Renal cortex interstitium (tissue), 15 donors: ENCODE measurements at places on chromosomes 6 and 20. TPM values are rescaled to one million over a fixed set of nuclear protein-coding genes. Genes with fewer than 3 reads are reported as not detected.
A peak's percentile ranks its signal among the peaks of the same experiment; 100 is the strongest.

- no peak for DNase-seq
These were observed 4.1 kb downstream of the HLA-C start for GRCh38 chr6:31267651-31268368.

GRCh38 chr6:40958738-40959137 lies 80.3 kb downstream of the UNC5CL start:
- DNase-seq: no peak

PAX1 gene
- 0.26 TPM for polyA plus RNA-seq

DNA sequence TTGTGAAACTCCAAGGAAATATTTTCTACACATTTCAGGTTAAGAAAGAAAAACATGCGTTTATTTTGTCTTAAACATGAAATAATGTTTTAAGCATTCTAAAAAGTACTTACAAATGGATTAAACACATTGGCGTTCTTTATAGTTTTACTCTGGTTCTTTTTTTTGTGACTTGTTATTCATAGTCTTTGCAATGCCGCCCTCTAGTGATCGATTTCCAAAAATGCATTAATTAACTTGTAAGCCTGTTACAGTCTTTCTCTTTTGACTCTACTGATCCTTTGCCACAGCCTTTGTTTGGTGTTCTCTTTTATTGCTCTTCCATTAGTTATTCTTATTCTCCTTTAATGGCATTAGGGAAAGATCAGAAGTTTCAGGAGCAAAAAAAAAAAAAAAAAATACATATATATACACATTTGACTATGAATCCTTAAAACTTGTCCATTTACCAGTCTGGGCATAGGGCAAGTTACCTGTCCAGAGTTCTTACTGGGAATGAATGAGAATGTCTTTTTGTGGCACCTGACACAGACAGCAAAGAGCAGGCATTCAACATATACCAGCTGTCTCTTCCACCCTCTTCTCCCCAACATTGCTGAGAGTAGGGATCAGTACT lies 59.9 kb downstream of the MACROD2 start:
- DNase-seq: peak; percentile 47

GRCh38 chr20:20498076-20498861 lies 130.4 kb downstream of the INSM1 start:
- DNase-seq: no peak

TRIM38 gene
- 9.4 TPM for polyA plus RNA-seq

NOX3 gene
- 1.7 TPM for polyA plus RNA-seq

BIRC7 gene
- 2.6 TPM for polyA plus RNA-seq

CST4 gene
- polyA plus RNA-seq: not detected

DNA sequence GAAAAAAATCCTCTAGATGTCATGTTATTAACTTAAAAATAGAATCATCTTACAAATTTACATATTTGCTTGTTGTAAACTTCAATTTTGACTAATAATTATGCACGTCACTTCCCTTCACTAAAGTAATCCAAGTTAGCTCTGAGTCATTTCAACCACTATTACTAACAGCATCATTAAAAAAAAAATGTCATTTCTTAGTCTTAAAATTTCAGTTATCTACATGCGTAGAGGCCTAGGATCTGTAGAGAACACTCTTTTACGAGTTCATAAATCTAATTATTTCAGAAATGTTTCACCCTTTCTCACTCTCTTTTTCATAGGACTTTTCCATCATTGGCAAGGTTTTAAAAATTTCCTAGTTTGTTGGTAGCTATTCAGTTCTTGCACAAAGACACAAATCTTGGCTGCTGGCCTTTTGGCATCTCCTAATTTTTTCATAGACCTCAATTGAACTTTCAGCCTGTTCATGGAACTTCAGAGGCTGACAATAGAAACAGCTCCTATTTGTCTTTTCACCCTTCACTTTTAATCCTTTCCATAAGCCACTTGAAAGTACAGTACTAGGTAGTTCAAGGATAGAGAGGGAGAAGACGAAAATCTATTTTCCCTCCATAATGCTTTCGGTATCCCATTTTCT lies 61.5 kb downstream of the OGFRL1 start:
- DNase-seq: no peak

GRCh38 chr6:45566882-45567281 lies 189.1 kb upstream of the SUPT3H start:
- no peak for DNase-seq

DNA sequence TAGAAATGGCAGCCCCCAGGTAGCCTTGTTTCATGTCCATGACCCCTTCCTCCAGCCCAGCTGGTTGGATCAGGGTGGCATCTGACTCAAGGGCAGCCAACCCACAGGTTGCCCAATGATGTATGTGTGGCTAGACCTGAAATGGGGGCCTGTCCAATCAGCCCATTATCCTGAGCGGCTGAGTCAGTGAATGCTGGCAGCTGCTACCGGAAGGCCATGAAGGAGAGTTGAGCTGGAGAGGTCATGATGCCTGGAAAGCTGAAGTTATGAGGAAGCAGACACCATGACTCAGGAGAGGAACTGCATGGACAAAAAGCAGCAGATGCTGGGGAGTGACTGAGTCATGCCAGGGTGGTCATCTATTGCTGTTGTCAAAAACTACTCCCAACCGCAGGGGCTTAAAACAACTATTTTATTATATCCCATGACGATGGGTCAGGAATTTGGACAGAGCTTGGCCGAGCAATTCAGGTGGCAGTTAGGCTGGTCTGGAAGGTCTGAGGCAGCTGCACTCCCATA lies 67.3 kb downstream of the MDGA1 start:
- DNase-seq: no peak

NKAIN4 gene
- polyA plus RNA-seq: 41.3 TPM

SIM1 gene
- 21.2 TPM for polyA plus RNA-seq

STMND1 gene
- 0.33 TPM for polyA plus RNA-seq

- no peak for DNase-seq
These were observed 80.6 kb downstream of the F13A1 start for GRCh38 chr6:6239598-6240581.

DNA sequence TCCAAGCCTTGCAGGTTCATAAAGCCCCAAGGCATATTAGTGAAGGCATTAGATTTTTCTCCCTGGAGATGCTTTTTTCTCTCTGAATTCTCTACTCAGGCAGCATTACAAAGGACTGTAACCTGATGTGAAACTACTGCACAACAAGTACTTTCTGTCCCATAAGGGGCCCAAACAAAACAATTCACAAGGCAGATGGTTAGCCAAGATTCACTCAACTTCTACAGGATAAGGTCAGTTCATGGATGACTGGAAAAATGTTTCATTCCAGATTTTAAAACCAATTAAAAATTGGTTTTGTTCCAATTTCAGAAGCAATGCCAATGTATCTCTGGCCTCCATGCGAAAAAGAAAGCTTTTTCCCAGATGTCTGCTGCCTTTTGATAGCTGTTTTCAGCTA lies 181.8 kb downstream of the KHDC1L start:
- no peak for DNase-seq

MDN1 gene
- polyA plus RNA-seq: 39.1 TPM

TP53TG5 gene
- 1.6 TPM for polyA plus RNA-seq

NRM gene
- 35.2 TPM for polyA plus RNA-seq

DNA sequence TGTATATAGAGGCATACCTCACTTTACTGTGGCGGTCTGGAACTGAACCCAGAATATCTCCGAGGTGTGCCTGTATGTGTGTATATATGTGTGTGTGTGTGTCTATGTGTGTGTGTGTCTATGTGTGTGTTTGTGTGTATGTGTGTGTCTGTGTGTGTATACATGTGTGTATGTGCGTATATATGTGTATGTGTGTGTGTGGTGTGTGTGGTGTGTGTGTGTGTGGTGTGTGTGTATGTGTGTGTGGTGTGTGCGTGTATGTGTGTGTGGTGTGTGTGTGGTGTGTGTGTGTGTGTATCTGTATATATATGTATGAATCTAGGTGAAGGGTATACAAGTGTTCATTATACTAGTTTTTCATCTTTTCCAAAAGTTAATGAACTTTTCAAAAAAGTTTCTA lies 4.2 kb upstream of the NPEPL1 start:
- DNase-seq: no peak

DNA sequence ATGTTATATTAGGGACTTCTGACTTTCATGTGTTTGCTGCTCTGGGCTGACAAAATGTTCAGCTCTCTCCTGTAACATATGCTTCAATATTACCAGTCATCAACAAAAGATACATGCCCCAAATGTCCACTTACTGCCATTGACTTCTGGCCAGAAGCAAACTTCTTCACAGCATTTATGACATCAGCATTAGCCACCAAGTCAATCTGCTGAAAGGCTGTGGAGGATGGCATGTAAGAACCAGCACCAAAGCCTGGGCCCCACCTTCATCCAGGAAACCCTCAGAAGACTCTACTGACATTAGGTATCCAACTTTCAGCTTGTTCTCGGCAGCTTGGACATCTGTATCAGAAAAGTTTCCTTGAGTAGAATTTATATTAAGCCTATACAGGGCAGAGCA lies 595.5 kb downstream of the COL12A1 start:
- DNase-seq: no peak

- no peak for DNase-seq
These were observed 138.0 kb downstream of the FUT9 start for GRCh38 chr6:96153775-96154174.

HSPA1A gene
- 121 TPM for polyA plus RNA-seq

DNA sequence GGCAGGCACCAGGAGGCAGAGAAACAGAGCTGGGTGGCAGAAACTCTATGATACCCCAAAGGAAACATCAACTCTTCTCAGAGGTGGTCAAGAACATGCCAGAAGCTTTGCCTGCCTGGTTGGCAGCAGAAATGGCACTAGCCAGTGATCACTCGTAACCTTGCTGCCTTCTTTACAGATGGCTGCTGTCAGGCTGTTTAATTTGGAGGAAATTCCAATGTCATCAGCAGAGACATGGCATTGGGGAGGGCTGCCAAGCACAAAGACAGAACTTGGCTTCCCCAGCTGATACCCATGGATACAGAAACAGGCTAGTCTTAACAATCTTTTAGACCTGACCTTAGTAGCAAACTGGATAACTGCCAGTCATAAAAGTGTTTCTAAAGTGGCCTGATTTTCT lies 153.6 kb downstream of the GMPR start:
- no peak for DNase-seq

DNA sequence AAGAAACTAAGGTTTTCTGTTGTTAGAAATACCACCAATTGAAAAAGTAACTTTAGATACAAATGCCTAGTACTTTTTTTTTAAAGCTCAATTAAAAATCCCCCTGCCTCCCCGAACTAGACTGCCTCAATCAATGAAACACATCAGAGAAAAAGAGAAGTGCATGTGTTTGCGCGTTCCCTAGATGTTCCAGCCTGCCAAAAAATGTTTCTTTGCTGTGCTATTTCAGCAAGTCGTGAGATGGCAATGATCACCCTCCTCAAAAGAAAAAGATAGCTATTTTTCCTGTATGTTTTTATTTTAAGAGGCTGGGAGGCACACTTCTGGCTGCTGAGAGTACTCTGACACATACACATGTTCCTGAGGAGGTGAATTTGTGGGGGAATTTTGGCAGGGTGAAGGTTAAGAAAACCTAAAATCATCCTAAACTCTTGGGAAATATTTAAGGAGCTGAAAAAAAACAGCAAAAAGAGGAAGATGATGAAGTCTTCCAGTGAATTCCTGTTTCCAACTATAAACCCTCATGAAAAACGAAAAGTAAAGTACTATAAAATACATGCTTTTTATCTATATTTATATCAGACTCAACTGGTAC lies 114.8 kb downstream of the HIVEP2 start:
- no peak for DNase-seq

GRCh38 chr20:58137651-58138265 lies 90.7 kb downstream of the ANKRD60 start:
- DNase-seq: no peak

- no peak for DNase-seq
These were observed 27.3 kb upstream of the SLC9A8 start for GRCh38 chr20:49785149-49785851.

DNA sequence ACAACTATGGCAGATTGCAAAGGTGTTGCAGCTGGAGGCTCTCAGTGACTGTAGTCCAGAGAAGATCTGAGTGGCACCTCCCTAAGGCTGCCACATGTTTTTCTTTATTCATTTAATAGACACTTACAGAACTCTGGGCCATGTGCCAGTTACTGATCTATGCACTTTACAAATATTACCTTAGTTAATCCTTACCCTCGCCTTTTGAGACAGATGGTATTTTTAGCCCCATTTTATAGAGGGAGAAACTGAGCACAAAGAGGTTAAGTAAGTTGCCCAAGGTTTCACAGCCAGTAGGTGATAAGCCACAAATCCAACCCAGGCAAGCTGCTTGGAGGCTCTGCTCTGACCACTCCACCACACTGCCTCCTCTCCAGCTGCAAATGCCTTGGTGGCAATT lies 6.5 kb upstream of the SCRT2 start:
- no peak for DNase-seq

RNF39 gene
- 1.4 TPM for polyA plus RNA-seq

GRCh38 chr20:24039196-24039595 lies 50.6 kb upstream of the GGTLC1 start:
- no peak for DNase-seq

DDO gene
- 0.89 TPM for polyA plus RNA-seq

- DNase-seq: no peak
These were observed 192.5 kb downstream of the MYLK4 start for GRCh38 chr6:2558098-2558680.

DDRGK1 gene
- 44.0 TPM for polyA plus RNA-seq

GRCh38 chr6:158863646-158864045 lies 44.5 kb upstream of the EZR start:
- DNase-seq: no peak

- no peak for DNase-seq
These were observed 103.0 kb upstream of the SYNDIG1 start for GRCh38 chr20:24366336-24367004.

- DNase-seq: no peak
These were observed 23.8 kb upstream of the POLR1H start for GRCh38 chr6:30037182-30037788.

SLC12A5 gene
- polyA plus RNA-seq: 1.5 TPM

DNA sequence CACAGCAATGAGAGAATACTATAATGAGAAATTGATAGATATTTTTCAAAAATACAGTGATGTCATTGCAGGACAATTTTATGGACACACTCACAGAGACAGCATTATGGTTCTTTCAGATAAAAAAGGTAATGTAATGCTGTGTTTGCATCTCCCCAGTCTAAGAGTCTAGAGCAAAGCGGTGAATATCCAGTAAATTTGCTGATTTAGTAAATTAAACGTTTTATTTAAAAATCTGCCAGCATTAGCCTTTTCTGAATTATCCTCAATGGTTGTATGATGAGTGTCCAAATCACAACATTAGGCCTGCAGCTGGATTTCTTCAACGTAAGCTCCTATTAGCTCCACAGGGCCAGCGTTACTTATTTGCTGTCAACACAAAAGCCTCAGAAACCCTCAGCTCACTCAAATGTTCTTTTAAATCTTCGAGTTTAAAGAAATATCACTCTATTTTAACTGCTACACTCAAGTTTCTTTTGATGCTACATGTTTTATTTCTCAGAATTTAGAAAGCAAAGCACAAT lies 16.0 kb downstream of the SMPDL3A start:
- DNase-seq: no peak

DNA sequence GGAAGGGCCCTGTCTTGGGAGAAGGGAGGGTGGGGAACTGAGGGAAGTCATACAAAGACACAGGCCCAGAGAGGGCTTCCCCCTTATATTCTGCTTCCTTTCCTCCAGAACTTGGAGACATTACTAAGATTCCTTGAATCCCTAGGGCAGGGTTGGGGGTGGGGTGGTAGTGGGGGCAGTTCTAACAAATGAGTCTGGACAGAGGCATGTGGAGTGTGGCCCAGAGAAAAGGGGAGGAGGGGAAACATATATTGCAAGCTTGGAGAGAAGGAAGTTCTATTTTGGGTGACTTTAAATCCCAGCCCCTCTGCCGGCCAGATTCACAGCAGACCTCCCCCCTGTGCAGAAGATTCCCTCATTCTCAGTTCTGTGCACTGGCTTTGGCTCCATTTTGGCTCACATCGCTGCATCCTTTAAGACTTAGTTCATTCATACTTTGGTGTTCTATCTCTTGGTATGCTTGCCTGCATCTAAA lies 43.7 kb downstream of the DAAM2 start:
- DNase-seq: no peak

FAM162B gene
- 4.9 TPM for polyA plus RNA-seq

GRCh38 chr20:57899554-57899953 lies 189.7 kb upstream of the PMEPA1 start:
- no peak for DNase-seq
